ENCODE measurements at places on chromosomes 2 and 18.

GRCh38 chr2:98799375-98800329 lies 68.7 kb upstream of the MGAT4A start:
- DNase-seq = no peak

- DNase-seq = no peak
Observed at GRCh38 chr18:35136885-35137284, 95.7 kb downstream of the MAPRE2 start.

- no peak for DNase-seq
Observed at GRCh38 chr2:117523267-117523666, 291.2 kb upstream of the DDX18 start.

- no peak for DNase-seq
Observed at GRCh38 chr2:216802516-216803215, 57.2 kb downstream of the TNP1 start.

GRCh38 chr2:237159006-237159911 lies 73.6 kb downstream of the COPS8 start:
- DNase-seq = no peak

- DNase-seq = no peak
Observed at GRCh38 chr2:23383100-23383499, 1.9 kb upstream of the KLHL29 start.

DNA sequence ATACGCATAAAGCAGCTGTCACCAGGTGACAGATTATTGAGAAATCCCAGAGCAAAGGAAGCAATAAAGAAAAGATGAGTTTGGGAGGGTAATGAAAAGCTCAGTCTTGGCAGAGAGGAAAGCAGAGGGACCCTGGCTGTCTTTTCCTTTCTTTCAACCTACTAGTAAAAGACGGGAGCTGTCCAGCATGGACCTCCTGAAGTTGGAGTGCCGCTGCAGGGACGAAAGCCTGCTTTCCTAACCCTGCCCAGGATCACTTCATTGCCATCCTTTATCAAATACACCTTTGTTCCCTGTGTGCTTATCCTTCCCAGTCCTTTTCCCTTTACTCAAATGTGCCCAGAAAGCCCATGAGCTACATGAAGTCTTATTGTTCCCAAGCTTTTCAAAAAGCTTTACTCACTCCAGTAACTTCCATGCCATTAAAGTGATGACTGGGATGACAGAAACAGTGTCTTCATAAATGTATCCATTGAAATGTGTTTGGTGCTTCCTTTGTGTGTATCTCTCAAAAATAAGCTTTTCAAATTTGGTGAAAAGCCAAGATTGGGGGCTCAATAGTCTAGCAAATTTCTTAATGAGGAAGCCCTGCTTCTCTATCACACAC lies 3.7 kb upstream of the SPR start:
- peak; percentile 75 for DNase-seq

DNA sequence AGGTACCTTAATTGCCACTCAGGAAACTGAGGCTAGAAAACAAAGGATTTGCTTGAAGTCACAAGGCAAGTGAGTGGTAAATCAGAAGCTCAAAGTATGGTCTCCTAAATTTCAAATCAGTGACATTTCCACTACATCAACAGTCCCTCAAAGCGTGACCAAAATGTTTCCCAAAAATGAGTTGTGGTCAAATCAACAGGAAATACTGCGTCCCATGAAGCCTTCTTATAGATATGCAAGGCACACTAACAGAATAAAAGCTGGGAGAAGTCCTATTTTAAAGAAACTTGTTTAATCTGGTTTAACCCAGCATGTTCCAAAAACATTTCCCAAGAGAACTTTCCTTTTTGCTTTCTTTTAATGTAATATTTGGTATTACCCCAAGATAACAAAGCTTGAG lies 249.4 kb downstream of the EXOC6B start:
- no peak for DNase-seq

DNA sequence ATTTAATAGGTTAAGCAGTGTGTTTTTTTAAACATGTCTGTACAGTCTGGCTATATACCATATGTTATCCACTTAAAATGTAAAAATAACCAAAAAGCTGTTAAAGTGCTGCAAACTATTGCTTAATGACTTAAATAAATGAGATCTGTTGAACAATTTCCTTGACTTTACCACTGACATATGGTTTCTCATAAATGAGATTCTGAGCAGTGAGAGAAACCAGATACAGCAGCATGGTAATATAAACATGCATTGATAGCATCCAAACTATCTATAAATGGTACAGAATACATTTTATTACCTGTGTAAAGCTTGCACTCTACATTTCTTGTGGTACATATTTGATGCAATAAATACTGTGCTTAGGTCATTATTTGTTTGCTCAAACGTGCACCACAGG lies 36.3 kb upstream of the TTC21B start:
- no peak for DNase-seq

GRCh38 chr18:73913505-73913904 lies 234.1 kb downstream of the FBXO15 start:
- no peak for DNase-seq

- DNase-seq = no peak
Observed at GRCh38 chr2:216858312-216858711, 1.6 kb downstream of the TNP1 start.

DNA sequence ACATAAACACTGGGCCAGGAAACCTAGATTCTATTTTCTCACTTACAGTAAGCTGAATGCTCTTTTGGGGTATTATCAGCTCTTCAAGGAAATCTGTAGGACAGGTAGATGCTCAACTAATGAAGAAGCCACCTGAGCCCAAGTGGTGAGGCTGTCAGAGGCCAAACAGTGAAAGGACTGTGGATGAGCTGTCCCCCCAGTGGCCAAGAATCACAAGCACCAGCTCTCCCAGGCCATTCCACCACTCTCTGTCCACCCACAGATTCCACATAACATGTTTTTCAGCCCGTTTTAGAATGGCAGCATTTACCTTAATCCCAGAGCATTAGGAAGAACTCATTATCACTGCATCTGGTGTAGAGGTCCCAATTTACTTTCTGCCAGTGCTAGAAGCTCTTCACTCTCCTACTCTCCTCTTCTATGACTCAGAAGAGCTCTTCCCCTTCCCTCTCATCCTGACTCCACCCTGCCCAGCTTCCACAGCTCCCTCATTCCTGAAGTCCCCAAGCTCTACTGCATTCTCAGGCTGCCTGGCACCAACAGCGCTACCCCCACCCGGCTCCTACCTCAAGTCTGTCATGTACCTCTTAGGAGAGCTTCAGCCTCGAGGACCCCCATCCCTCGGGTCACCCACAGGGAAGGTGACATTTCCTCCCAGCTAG lies 43.8 kb upstream of the GORASP2 start:
- DNase-seq = no peak

GRCh38 chr2:53767405-53768241 lies at the start of gene CHAC2:
TSS of gene CHAC2 (plus strand) at chr2:53767804. CDS start at chr2:53767887, 83 bp downstream.
- DNase-seq = peak; percentile 79

- DNase-seq = peak; percentile 28
Observed at GRCh38 chr18:45548614-45549013, 66.7 kb upstream of the SLC14A2 start.

DNA sequence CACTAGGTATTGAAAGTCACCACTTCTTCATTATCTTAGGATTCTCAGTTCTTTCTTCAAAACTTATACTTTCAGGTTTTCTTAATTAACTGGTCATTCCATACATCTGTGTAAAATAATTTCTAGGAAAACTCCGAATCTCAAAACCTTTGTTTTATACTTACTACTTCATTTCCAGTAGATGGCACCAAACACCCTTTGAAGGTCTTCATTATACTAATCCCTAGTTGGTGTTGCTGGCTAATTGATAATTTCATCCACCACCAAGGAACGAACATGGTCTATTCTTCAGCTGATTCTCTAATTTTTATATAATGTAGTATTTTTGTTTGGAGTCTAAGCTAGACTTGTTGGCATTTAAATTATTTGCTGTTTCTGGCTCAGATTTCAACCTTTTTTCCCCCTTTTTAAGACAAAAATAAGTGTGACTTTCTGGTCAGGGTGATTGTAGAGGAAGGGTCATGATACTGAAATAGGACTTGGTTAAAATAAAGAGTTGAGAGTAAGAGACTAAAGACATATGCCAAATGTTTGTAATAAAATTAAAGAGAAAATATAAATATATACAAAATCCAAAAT lies 2.8 kb upstream of the MXD1 start:
- peak; percentile 59 for DNase-seq

DNA sequence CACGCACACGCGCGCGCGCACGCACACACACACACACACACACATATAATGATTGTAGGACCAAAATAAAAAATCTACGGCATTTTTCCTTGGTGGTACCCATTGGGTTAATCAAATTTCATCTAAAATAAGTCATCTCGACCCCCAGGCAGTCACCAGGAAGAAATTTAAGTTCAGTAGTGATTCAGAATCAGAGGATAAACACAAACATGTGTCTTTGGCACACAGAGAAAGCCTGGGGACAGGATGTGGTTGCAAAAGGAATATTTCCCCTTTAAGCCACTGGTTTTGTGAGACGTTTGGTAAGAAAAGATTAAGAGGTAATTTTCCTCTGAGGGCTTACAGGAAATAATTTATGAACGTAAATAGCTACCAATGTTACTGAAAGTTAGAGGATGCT lies 171.6 kb upstream of the PIEZO2 start:
- DNase-seq = no peak

- no peak for DNase-seq
Observed at GRCh38 chr2:17328161-17328560, 190.1 kb downstream of the RAD51AP2 start.

DNA sequence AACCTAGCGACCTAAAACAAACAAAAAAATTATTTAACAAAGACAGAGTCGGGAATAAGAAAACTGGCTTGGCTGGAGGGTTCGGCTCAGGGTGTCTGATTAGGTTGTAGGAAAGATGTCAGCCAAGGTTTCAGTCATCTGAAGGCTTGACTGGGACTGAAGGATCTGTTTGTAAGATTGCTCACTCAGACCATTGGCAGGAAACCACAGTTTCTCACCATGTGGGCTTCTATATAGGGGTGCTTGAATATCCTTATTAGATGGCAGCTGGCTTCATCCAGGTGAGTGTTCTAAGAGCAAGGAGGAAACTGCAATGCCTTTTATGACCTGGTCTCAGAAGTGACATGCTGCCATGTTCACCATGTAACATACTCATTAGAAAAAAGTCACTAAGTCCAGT lies 999 bp upstream of the IL36B start:
- DNase-seq = no peak

- DNase-seq = no peak
Observed at GRCh38 chr2:99106913-99107312, 34.6 kb upstream of the C2orf15 start.

GRCh38 chr18:42525905-42526304 lies 570.9 kb downstream of the PIK3C3 start:
- no peak for DNase-seq

GRCh38 chr2:212265777-212266176 lies 272.8 kb downstream of the ERBB4 start:
- no peak for DNase-seq

DNA sequence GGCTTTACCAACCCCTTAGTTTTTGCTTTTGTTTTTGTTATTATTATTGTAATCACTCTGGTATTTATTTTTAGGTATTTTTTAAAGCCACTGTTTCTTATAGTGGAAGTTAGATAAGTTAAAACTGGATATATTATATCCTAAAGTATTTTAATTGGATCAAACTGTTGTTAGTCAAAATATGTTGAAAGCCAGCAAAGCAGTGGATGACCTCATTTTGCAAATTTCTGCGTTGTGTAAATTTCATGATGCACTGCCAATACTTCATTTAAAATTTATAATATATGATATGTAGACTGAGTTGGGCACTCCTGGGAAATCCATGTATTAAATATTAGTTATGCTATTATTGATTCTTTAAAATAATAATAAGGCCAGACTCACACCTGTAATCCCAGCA lies 661.7 kb upstream of the NRXN1 start:
- no peak for DNase-seq

- no peak for DNase-seq
Observed at GRCh38 chr2:123696021-123696420, 329.1 kb upstream of the CNTNAP5 start.

DNA sequence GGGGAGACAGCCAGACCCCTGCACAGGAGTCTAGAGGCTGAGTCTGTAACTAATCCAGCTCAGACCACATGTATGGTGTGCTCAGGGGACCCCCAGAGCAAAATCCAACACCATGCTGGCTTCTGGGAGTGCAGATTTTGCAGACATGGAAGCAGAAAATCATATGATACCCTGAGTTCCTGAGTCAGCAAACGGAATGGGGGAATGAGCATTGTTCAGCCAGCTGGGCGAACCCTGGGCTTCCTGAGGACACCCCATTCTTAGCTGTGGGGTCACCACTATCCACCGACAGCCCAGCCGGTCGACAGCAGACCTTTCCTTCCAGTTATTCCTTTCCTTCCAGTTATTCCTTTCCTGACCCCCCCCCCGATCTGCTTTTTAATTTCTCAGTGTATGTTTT lies 322.9 kb downstream of the GBX2 start:
- no peak for DNase-seq

DNA sequence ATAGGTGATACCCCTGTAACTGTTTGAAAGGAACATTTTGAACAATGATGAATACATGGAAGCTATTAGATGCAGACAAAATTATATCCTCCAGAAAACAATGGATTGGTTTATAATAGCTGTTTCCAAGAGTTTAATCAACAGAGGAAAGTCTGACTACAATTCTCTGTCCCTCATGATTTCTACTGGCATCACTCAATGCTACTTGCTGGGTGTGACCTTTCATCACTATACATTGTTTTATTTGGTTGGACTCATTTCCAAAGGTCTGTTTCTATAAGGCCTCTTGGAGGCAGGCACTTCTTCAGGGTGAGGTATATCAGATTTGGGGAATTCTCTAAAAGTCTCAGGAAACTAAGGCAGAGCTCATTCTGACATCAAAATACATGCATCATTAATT lies 636.1 kb upstream of the SLC8A1 start:
- no peak for DNase-seq

GRCh38 chr2:148305476-148305875 lies 284.6 kb downstream of the MBD5 start:
- DNase-seq = no peak

DNA sequence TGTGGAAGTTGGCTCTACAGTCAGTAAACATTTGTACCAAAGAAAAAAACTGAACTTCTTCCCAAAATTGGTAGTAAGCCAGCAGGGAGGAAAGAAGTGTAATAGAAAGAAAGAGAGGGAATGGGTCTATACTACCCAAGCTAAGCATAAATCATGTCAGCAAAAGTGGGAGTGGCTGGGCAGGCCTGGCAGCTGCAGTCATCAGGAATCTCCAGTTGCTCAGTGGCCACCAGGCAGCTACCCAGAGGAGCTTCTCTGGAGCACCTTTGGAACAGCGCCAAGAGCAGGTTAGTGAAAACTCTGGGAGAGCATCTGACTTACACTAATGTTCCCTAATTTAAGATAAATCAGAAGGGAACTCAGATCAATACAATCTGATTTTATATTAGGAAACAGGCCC lies 14.3 kb downstream of the FRZB start:
- no peak for DNase-seq

- no peak for DNase-seq
Observed at GRCh38 chr2:2547911-2548310, 216.8 kb upstream of the MYT1L start.
